ENCODE measurements at places on chromosomes 11 and 22.

GRCh38 chr11:36077886-36078685, 134.2 kb downstream of the LDLRAD3 start:
- DNase-seq, result no peak

- no peak for DNase-seq
Measured at GRCh38 chr11:34936945-34937629, 20.7 kb downstream of the PDHX start.

GRCh38 chr22:37996079-37996478, 11.7 kb upstream of the SOX10 start:
- DNase-seq, result no peak

- DNase-seq, result no peak
Measured at GRCh38 chr11:10669258-10670033, 24.1 kb downstream of the IRAG1 start.

DNA sequence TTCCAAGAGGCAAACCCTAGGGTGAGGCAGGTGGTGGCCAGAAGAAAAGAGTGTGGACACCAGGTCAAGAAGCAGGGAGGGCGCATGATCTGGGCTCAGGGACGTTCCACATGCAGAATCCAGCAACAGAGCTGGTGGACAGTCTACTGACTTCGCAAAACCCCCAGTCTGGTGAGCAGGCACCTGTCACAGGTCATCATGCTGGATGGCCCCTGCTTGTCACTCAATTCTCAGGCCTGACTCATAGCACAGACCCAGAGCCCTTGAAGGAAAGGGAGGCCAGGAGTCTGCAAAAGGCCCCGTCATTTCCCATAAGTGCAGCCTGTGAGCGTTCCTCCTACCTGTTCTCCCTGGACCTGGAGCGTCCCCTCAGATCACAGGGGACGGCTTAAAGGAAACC, 18.2 kb downstream of the APOL4 start:
- DNase-seq, result no peak

DNA sequence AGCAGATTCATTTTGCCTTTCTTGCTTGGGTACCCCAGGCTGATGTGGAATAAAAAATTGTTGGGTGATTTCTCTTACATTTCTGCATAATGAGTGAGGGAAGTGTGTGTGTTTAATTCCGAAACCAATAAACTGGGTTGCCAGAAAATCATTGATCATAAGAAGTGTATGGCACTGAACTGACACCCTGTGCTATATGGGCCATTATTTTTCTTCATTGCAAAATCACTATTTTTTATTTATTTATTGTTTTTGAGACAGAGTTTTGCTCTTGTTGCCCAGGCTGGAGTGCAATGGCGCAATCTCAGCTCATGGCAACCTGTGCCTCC, 14.6 kb upstream of the HIKESHI start:
- DNase-seq, result no peak

GRCh38 chr11:20097319-20098221, 62.7 kb downstream of the DBX1 start:
- no peak for DNase-seq

DNA sequence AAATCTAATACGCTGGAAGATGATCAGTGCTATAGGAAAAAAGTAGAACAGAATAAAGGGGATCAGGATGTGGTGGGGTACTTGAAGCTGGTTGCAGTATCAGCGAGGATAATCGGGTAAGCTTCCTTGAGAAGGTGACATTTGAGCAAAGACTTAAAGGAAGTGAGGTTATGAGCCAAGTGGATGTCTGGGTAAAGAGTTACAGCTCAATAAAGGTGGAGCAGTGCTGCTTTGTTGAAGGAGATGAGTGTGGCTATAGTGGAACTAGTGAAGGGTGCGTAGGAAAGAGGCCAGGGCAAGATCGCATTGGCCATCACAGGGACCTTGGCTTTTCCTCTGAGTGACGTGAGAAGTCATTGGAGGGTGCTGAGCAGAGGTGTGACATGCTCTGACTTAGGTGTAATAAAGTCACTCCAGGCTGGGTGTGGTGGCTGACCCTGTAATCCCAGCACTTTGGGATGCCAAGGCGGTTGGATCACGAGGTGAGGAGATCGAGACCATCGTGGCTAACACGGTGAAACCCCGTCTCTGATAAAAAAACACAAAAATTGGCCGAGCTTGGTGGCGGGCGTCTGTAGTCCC, 2.3 kb upstream of the SYVN1 start:
- DNase-seq, result no peak

DNA sequence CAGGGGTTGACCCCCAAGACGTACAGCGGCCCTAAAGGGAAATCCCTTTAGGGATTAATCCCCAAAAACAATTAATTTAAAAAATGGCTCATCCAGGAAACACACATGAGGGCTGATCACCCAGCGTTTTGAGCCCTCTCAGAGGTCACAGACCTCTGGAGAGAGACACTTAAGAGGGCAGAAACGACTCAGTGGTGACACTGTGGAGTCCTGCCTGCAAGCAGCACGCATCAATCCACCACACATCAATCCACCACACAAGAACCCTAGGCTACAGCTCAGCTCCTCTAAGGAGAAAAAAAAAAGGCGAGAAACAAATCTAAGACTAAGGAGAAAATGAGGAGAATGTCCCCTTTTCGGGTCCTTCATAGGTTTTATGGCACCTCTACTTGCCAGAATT, 12.5 kb upstream of the SELENOH start:
- DNase-seq, result no peak

DNA sequence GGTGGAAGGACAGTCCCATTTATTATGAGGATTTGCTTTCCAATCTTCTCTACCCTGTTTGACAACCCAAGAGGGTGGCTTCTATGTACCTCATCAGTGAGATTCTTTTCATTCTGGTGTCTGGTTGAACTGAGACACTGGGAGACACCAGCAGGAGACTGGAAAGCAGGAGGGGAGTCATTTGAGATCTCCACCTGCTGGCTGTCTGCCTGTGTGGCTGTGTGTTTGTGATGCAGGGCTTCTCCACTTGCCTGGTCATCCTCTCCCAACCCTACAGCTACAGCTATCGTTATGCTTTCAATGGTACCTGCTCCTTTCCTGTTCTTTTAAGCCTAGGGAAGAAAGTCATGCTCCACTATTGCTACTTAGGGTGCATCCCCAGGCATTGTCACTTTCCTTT, 48.6 kb downstream of the MRGPRX1 start:
- no peak for DNase-seq
